Colonic mucosa (tissue), 4 donors: ENCODE measurements at places on chromosomes 1 and 21. TPM values are rescaled to one million over a fixed set of nuclear protein-coding genes. Genes with fewer than 3 reads are reported as not detected.
A peak's percentile ranks its signal among the peaks of the same experiment; 100 is the strongest.

Gene HSPA6
- 1.0 TPM for total RNA-seq

GRCh38 chr1:200673952-200674823 lies 4.5 kb upstream of the DDX59 start:
- no peaks in the 10 kb centered on the region for H3K27me3 ChIP-seq
- no peak overlapping the region for H3K27ac ChIP-seq
- H3K4me3 ChIP-seq = no peak overlapping the region
- peaks cover 4% of the 10 kb centered on the region for H3K4me1 ChIP-seq

DNA sequence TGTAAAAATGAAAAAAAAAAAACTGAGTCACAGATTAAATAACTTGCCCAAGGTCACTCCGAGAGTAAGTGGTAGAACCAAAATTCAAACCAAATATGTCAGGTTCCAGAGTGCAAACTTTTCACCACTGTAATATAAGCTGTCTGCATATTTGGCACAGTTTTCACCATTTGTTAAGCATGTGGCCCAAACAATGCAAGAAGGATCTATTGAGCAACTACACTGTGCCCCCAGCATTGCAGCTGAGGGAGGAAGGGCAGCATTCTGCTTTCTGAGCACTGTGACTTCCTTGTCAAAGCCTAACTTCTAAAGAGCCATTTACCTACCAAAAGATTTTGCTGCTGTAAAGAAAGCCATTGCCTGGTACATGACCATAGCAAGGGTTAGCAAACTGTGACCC lies 133.4 kb downstream of the SYT2 start:
- peak overlapping the region; percentile 30 for H3K27ac ChIP-seq
- H3K4me1 ChIP-seq = no peaks in the 10 kb centered on the region
- no peak overlapping the region for H3K4me3 ChIP-seq
- DNase-seq = no peak
- H3K27me3 ChIP-seq = no peaks in the 10 kb centered on the region
- H3K36me3 ChIP-seq = peaks cover 4% of the 10 kb centered on the region

GRCh38 chr1:78682496-78682895 lies 32.9 kb downstream of the IFI44 start:
- no peaks in the 10 kb centered on the region for H3K4me1 ChIP-seq
- DNase-seq = no peak
- H3K27me3 ChIP-seq = no peaks in the 10 kb centered on the region
- no peaks in the 10 kb centered on the region for H3K36me3 ChIP-seq
- no peak overlapping the region for H3K4me3 ChIP-seq

GRCh38 chr1:92123868-92124267 lies 43.7 kb downstream of the BTBD8 start:
- DNase-seq = no peak

DNA sequence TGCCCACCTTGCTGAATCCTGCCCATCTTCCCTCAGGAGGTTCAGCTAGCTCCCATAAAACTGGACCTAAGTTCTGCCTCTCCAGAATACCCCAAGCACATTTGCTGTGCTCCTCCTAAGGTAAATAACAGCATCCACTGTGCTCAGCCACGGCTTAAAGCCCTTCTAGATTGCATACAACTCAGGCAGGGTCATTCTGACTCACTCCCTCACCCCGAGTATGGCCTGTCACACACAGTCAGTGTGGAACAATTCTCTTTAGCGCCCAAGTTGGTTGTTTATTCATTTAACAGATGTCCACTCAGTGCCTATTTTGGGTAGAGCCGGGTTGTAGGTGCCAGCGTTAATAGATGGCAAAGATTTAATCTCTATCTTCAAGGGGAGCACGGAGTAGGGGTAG lies 147.5 kb upstream of the EDN2 start:
- H3K4me3 ChIP-seq = no peak overlapping the region
- H3K27ac ChIP-seq = no peak overlapping the region
- no peaks in the 10 kb centered on the region for H3K27me3 ChIP-seq
- H3K36me3 ChIP-seq = no peaks in the 10 kb centered on the region
- H3K4me1 ChIP-seq = no peaks in the 10 kb centered on the region

DNA sequence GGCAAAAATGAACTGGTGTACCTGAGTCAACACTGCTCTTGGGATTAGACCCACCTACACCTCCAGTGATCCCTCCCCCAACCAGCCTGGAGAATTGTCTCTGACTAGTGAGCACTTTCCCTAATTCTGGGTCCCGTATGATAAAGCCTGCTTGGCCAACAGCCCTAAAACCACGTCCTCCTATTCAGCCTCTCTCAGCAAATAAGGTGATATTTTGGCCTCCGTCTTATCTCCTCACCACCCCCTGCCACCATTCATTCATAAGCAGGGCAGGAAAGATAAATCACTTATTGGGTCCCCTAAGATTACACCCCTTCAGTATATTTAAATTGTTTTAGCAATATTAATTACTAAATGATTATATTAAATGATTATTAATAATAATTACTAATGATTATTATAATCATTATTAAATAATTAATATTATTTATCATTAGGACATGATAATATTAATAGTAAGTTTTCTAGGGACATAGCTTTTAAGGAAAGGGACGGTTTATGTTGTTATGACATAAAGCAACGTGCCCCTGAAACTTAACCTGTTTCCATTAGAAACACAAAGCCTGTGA lies 108.0 kb downstream of the DUSP10 start:
- no peak overlapping the region for H3K4me3 ChIP-seq
- no peaks in the 10 kb centered on the region for H3K27me3 ChIP-seq
- H3K4me1 ChIP-seq = no peaks in the 10 kb centered on the region
- no peak for DNase-seq
- no peaks in the 10 kb centered on the region for H3K36me3 ChIP-seq
- no peak overlapping the region for H3K27ac ChIP-seq

DNA sequence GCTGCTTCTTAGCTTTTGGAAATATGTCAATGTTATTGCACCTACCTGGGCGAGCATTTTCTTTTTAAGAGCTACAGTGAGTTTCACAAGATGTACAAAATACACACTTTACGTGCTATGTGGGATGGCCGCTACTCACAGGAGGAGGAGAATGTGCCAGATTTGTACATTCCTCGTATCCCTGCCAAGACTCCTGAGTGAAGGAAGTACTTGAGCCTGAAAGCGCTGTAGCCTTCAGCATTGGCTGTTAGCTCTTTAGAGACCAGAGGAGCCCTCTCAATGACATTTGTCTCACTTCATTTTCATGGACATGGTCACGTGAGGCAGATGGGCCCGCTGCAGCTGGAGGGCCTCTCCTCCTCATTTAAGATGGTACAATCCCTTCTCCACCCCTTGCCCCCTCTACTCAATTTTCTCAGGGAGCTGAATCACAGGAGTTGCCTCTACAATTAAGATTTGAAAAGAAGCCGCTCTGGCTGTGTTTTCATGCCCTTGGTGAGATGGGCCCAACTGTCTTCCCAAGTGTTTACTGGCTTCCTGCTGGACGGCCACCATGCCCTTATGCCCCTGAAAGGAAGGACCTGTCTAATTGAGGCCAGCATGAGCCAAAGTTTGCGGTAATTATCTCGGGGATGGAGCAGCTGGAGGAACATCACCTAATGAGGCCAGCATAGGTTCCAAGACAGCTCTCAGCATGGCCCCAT lies 442.6 kb downstream of the PRDM2 start:
- no peak overlapping the region for H3K4me3 ChIP-seq
- no peak for DNase-seq
- no peaks in the 10 kb centered on the region for H3K36me3 ChIP-seq

DNA sequence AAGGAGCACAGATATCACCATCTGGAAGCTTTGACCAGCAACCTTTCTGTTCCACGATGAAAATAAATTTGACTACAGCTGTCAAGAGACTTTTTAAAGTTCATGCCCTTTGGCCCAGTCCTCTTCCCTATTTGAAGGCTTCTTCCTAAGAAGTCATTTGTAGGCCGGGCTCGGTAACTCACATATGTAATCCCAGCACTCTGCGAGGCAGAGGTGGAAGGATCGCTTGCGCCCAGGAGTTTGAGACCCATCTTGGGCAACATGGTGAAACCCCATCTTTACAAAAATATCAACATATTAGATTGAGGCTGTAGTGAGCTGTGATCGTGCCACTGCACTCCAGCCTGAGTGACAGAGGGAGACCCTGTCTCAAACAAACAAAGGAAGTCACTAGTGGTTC lies 58.3 kb upstream of the IFFO2 start:
- peak overlapping the region; percentile 63 for H3K27ac ChIP-seq
- H3K4me1 ChIP-seq = peaks cover 18% of the 10 kb centered on the region
- no peak for DNase-seq
- no peak overlapping the region for H3K4me3 ChIP-seq
- H3K36me3 ChIP-seq = no peaks in the 10 kb centered on the region

- H3K27me3 ChIP-seq = no peaks in the 10 kb centered on the region
- H3K4me3 ChIP-seq = no peak overlapping the region
- DNase-seq = no peak
- H3K36me3 ChIP-seq = no peaks in the 10 kb centered on the region
These were observed 19.3 kb downstream of the GJA5 start for GRCh38 chr1:147741065-147741464.
